Spleen (tissue), 13 donors: ENCODE measurements at places on chromosomes 6 and 20.
A peak's percentile ranks its signal among the peaks of the same experiment; 100 is the strongest.

- DNase-seq: no peak
Measured at GRCh38 chr20:1295276-1295930, 29.3 kb downstream of the SNPH start.

DNA sequence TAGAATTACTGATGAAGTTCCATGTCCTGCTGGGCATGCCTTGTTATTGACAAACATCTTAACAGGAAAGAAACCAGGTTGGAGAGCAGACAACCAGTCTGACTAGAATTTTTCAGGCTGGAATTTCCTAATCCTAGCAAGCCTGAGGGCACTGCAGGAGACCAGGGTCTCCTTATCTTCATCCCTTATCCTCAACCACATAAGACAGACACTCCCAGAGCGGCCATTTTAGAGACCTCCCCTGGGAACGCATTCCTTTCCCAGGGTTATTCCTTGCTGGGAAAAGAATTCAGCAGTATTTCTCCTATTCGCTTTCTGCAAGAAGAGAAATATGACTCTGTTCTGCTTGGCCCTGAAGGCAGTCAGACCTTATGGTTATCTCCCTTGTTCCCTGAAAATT, 803.7 kb downstream of the GRIK2 start:
- DNase-seq: no peak

DNA sequence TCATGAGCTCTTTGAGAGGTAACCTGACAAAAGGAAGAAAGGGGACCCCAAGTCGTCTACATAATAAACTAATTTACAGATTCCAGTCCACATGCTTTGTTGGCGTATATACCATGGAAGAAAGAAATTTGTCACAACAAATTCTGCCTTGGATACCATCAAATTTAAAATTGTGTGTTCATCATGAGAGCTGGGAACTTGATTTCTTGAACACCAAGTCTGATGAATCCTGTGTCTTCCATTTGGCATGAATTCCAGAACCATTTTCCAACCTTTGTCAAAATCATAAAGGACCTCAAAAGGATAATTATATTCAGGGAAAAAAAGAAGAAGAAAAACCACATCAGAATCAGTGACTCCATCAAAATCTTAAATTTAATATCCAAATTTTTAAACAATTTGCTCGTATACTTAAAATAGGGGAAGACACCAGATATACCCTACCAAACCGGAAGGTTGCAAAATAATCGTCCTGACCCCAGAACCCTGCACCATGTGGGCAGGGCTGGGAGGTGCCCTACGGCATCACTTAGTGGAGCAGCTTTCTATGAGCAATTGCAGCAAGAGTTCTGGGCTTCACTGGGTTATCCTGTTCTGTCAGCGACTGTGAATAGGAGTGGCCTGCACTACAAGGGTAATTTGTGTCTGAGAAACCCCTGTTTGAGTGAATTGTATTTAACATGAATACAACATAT, 74.1 kb upstream of the INSM1 start:
- no peak for DNase-seq

DNA sequence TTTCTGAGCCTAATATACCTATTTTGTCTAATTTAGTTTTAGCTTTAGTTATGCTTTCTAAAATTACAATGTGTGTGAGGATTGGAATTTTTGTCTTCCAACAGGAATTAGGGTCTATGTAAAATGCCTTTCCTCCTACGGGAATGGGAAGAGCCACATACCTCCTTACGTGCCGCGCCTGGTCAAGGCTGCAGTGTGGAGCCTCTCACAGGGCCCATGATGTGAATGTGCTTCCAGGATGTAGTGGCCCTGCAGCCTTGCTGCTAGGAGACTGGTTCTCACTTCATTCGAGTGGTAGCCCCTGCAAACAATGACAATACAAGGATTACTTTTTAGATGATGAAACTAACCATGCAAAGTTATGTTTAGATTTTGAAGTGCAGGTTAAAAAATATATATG, 110.2 kb downstream of the SOBP start:
- DNase-seq: no peak

GRCh38 chr20:5612581-5613301, 137.5 kb upstream of the SHLD1 start:
- no peak for DNase-seq

- DNase-seq: no peak
Measured at GRCh38 chr6:26086211-26086610, 1.0 kb upstream of the HFE start.

GRCh38 chr6:63352544-63353285, 32.9 kb upstream of the LGSN start:
- DNase-seq: no peak

DNA sequence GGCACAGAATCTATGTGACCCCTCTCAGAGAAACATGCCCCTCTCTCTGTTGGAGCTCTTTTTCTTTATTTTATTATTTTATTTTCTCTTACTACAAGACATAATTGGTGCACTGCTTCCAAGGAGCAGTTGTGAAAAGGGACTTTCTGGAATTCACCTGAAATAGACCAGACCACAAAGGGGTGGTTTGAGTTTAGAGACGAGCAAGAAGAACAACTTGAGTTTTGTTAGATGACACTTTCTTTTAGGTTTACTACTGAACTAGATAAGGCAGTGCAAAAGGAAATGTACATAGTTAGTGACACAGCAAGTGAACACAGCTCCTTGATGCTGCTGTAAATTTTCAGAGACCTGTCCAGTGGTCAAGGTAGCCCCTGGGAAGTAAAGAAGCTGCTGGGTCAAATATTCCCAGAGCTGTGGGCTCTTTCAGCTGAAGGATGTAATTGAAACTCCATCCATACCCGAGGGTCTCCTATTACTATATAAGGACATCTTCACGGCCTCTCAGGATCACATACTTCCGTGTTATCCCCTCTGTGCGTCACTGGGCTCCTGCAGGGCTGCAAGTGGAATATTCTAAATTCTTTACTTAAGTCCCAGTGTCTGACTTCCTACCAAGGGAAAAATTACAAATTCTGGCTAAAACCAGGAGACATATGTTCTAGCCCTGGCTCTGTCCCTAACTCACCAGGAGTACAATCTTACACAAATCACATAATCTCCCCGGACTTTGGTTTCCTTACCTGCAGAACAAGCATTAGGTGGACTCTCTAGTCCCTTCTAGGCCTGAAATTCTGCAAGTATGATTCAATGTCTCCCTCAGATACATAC, 69.1 kb upstream of the ADTRP start:
- DNase-seq: no peak

DNA sequence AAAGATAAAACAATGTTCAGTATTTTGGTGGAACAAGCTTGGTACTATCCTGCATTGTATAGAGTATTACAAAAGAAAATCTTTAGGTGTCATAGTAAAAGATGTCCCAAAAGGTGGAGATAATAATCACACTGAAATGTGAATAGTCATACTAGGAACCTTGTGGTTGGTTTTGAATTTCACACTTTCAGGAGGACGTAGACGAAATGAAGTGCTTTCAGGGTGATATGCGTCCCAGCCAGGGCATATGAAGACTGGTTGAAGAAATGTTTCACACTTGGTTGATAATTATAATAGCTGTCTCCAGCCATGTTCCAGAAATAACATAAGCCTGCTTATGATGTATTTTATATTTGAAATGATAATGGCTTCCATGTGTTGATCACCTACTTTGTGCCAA, 60.4 kb downstream of the SCAND1 start:
- no peak for DNase-seq

DNA sequence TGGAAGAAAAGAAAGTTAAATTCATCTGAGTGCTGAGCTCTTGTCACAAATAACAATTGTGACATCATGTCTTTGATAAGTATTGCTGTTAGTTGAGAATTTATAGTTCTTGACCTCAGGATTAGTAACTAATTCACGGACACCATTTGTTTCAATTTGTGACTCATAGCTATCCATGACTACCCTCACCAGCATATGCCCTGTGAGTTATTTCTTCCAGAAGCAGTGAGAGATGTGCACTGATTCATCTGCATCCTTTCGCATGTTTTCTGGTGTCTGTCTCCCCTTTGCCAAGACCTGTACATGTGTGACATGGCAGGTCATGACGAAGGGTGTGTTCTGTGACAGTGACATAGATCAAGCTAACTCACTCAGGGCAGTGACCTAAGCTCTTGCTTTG, 86.9 kb downstream of the SOBP start:
- DNase-seq: no peak

- DNase-seq: no peak
Measured at GRCh38 chr6:47405273-47405672, 72.3 kb upstream of the CD2AP start.

GRCh38 chr6:156779206-156780094, 2.3 kb downstream of the ARID1B start:
- DNase-seq: peak; percentile 89

GRCh38 chr6:109052018-109052651, 42.5 kb downstream of the SESN1 start:
- no peak for DNase-seq

DNA sequence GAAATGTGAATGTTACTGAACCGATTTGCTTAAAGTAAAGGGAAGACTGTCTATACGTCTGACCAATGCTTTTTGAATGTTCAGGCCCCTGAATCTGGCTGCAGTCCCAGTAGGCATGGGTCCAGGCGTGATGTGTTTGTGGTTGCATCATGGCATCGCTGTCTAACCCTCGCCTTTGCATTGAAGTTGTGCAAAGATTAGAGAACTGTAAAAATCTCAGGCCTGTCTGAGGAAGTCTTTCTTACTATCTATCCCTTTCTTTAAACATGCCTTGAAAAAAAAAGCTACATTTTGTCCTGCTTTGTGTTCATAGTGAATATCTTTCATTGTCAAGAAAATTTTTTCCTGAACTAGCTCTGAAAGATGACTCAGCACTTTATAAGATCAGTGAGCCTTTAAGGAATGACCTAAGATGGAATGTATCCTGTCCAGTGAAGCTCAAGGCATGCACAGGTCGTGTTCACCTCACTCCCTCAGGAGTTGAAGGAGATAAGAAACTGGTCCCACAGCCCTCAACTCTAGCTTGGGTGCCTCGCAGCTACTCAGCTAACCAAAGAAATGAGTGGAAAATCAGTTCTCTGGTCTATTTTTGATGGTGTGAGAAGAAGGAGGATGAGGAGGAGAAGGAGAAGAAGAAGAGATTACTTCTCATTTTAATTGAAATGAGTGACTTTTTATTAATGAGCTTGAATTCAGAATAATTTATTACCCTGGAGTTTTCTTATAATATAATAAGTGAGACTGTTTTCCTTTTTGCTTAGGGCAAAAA, 48.6 kb downstream of the TPD52L1 start:
- no peak for DNase-seq

- no peak for DNase-seq
Measured at GRCh38 chr6:168825226-168826077, 384.5 kb downstream of the SMOC2 start.

- DNase-seq: no peak
Measured at GRCh38 chr6:85867595-85867994, 224.9 kb upstream of the SYNCRIP start.
